ENCODE measurements at places on chromosomes 12 and 14. TPM values are rescaled to one million over a fixed set of nuclear protein-coding genes. Genes with fewer than 3 reads are reported as not detected.

GRCh38 chr12:72209086-72209485, 63.1 kb upstream of the TRHDE start:
- DNase-seq: no peak

DNA sequence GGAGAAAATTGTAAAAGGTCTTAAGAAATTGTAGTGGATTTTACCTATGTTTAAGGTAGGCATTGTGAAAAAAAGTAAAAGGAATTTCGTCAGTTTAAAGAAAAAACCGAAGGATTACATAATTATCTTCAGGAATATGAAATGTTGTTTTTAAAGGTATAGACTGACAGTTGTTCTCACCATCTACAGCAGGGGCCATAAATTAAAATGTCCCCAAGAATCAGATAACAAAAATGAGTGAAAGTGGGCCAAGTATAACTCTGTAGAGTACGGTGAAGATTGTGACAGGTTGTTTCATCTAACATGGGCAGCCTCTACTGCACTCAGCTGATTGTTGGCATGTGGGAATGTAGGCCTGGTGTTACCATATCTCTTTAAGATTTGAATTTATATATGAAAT, 38.3 kb downstream of the YLPM1 start:
- DNase-seq: no peak

DNA sequence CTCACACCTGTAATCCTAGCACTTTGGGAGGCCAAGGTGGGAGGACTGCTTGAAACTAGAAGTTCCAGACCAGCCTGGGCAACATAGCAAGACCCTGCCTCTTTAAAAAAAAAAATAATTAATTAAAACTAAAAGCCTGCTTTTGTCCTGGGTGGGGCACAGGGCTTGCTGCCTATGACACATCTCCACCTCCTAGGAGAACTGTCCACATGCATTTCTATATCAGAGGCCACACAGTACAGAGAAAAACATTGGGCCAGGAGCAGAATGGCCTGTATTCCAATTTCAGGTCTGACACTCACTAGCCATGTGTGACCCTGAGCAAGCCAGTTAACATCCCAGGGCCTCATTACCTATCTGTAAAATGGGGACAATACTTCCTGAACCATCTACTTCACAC, 31.9 kb downstream of the CCDC88C start:
- no peak for DNase-seq

DNA sequence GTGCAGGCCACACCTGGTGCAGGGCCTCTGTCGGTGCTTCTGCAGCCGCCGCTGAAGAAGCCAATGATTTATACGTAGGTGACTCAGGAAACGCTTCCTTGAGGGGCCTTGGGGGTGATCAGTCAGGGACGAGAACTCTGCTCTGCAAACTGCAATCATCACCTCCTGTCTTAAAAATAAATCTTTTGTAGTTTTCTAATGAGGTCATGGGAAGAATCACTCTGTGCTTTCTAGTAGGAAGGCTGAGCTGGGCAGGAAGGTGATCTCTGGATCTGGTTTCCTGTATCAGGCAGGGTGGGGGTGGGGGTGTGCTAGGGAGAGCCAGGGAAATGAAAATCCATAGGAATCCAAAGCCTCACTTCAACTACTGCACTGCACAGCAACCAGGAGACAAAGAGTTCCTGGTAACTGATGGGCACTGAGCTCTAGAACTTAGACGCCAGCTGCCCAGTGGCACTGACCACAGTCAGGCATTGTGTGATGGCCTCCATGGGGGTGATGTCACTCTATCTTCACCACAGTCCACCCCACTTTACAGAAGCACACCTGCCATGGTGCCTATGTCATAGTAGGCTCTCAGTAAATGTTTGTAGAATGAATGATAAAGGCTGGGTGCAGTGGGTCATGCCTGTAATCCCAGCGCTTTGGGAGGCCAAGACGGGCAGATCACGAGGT, 292.4 kb upstream of the PWP1 start:
- DNase-seq: no peak

ITGA7 gene
- 2.0 TPM for total RNA-seq

TCL1B gene
- total RNA-seq: not detected

GRCh38 chr12:53102883-53103807, at the start of gene SOAT2:
TSS of gene SOAT2 (plus strand) at chr12:53103486. CDS start at chr12:53103578, 92 bp downstream.
- DNase-seq: no peak
